ENCODE measurements at places on chromosomes 3 and 15. TPM values are rescaled to one million over a fixed set of nuclear protein-coding genes. Genes with fewer than 3 reads are reported as not detected.

Gene CPA3
- total RNA-seq: 3.1 TPM

DNA sequence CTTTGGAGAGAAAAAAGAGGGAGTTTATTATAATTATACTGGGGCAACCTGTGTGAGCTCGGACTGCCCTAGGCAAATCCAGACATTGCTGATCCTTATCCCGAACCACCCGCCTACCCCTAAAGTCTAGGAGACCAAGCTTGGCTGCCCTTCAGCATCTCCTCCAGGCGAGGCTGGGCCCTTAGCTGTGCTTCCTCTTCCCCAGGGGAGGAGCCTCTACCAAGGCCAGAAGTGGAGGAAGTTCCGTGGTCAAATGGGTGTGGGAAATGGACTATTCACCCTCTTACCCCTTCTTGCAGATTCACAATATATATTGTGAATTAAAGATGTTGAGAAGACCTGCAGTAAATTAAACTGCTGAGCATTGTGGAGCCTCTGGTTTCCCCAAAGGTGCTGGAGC, 158.3 kb upstream of the HES1 start:
- no peaks in the 10 kb centered on the region for H3K4me1 ChIP-seq
- H3K4me3 ChIP-seq: no peak overlapping the region
- no peaks in the 10 kb centered on the region for H3K36me3 ChIP-seq
- no peak for DNase-seq
- H3K27me3 ChIP-seq: no peaks in the 10 kb centered on the region

GRCh38 chr15:29003191-29003839, 117.5 kb downstream of the APBA2 start:
- no peaks in the 10 kb centered on the region for H3K36me3 ChIP-seq
- no peak for DNase-seq
- no peaks in the 10 kb centered on the region for H3K4me1 ChIP-seq
- H3K27ac ChIP-seq: no peak overlapping the region
- H3K27me3 ChIP-seq: no peaks in the 10 kb centered on the region

DNA sequence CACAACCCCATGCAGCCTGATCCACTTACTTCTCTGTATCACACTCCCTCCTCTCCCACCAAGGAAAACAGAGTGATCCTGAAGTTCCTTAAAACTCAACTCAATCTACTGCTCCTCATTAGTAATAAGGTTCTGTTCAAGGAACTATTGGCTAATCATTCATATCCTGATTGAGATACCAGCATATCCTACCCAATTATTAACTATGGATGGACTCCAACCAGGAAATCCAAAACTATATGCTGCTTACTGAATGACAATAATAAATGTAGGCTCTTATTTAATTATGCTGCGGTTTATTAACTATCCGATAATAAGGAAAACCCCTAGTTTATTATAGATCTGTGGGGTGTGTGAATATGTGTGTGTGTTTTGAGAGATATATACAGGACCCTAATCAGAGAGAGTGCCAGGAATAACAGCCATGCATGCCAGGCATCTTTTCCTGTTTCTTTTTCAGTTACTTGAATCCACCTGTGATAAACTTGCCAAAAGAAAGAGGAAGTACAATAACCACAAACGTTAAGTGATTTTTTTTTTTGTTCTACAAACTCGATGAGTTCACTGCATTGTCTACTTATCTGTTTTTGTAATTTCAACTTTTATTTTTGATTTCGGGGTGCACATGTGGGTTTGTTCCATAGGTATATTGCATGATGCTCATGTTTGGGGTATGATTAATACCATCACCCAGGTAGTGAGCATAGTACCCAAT, 1031.7 kb upstream of the CFAP20DC start:
- H3K27me3 ChIP-seq: no peaks in the 10 kb centered on the region
- DNase-seq: no peak
- H3K4me3 ChIP-seq: no peak overlapping the region
- no peak overlapping the region for H3K27ac ChIP-seq

Gene GCNT3
- not detected for total RNA-seq

Gene POLR2M
- 643 TPM for total RNA-seq

DNA sequence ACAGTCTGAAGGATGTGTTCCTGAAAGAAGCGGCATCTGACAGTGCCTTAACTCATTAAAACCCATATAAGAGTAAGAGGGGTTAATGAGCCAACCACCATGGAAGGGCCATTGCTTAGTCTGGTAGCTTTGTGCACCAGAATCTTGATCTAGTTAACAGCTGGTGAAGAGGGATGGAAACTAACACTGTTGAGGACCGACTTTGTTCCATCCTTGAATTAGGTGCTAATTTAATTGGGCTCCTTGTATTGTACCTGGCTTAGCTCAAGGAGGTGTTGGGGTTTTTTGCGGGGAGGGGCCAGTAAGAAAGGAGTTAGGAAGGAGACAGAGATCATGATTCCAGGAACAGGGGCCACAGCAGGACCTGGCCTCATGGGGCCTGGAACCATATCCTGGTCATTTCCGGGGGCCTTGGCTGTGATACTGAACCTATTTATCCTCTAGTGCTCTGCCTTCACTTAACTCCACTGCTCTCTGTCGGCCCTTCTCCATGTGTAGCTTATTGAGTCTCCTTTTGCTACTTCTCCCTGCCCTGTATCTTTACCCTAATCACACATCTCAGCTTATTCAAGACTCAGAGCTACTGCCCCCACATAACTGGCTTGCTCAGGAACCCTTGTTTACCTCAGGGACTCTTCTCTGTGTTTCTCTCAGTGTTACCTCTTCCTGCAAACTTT, 93.0 kb downstream of the RPL22L1 start:
- no peaks in the 10 kb centered on the region for H3K27me3 ChIP-seq
- no peaks in the 10 kb centered on the region for H3K36me3 ChIP-seq
- no peak for DNase-seq
- no peak overlapping the region for H3K27ac ChIP-seq
- H3K4me1 ChIP-seq: no peaks in the 10 kb centered on the region

GRCh38 chr15:72472992-72473610, 1.0 kb upstream of the ARIH1 start:
- H3K27ac ChIP-seq: peak overlapping the region; percentile 100
- no peaks in the 10 kb centered on the region for H3K27me3 ChIP-seq
- DNase-seq: peak; percentile 5
- no peaks in the 10 kb centered on the region for H3K4me1 ChIP-seq
- no peaks in the 10 kb centered on the region for H3K36me3 ChIP-seq
- peak overlapping the region; percentile 86 for H3K4me3 ChIP-seq

DNA sequence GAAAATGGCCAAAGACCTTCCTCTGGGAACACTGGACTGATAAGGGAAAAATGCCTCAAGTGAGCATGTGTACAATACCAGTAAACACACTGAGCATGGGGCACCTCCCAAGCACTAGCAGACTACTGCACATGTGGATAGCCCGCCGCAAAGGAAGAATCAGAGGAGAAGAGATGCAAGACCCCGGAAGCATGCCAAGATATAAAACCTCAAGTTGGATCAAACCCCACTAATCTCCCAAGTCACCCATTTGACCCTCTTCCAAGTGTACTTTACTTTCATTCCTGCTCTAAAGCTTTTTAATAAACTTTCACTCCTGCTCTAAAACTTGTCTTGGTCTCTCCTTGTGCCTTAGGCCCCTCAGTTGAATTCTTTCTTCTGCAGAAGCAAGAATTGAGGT, 121.1 kb upstream of the PLAAT1 start:
- H3K4me3 ChIP-seq: no peak overlapping the region
- H3K27ac ChIP-seq: no peak overlapping the region
- H3K36me3 ChIP-seq: no peaks in the 10 kb centered on the region
- H3K4me1 ChIP-seq: no peaks in the 10 kb centered on the region
- no peak for DNase-seq

Gene ALDH1L1
- total RNA-seq: 36.8 TPM

DNA sequence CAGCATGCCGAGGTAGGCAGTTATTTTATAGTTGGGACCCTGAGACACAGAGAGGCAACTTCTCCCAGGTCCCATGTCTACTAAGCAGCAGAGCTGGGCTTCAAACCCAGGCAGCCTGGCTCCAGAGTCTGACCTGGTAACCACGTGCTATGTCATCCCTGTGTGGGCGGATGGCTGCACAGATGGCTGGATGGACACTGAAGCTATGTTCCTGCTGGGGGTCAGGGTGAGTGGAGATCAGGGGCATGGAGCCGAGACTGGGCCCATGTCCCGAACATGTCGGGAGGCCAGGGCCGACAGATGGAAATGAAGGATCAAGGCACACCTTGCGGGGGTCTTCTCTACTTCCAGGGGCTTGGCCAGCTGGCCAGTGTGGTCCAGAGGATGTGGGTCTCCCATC, 9.3 kb upstream of the FBLN2 start:
- no peak overlapping the region for H3K4me3 ChIP-seq
- no peak for DNase-seq
- no peaks in the 10 kb centered on the region for H3K36me3 ChIP-seq
- no peak overlapping the region for H3K27ac ChIP-seq
- no peaks in the 10 kb centered on the region for H3K27me3 ChIP-seq

Gene UBAP1L
- 15.9 TPM for total RNA-seq

- no peaks in the 10 kb centered on the region for H3K36me3 ChIP-seq
- no peaks in the 10 kb centered on the region for H3K27me3 ChIP-seq
- no peak for DNase-seq
- no peak overlapping the region for H3K4me3 ChIP-seq
- H3K4me1 ChIP-seq: no peaks in the 10 kb centered on the region
These were observed 195.6 kb downstream of the ZBBX start for GRCh38 chr3:167184511-167184910.

Gene ATP10A
- total RNA-seq: 36.0 TPM

Measured in tibial nerve (tissue), 4 donors.